ENCODE measurements at places on chromosomes 12 and 14.

GRCh38 chr12:1616233-1617066, 12.6 kb upstream of the WNT5B start:
- no peak for DNase-seq

- peak; percentile 81 for DNase-seq
These were observed 24.6 kb upstream of the KLRD1 start for GRCh38 chr12:10283027-10283426.

DNA sequence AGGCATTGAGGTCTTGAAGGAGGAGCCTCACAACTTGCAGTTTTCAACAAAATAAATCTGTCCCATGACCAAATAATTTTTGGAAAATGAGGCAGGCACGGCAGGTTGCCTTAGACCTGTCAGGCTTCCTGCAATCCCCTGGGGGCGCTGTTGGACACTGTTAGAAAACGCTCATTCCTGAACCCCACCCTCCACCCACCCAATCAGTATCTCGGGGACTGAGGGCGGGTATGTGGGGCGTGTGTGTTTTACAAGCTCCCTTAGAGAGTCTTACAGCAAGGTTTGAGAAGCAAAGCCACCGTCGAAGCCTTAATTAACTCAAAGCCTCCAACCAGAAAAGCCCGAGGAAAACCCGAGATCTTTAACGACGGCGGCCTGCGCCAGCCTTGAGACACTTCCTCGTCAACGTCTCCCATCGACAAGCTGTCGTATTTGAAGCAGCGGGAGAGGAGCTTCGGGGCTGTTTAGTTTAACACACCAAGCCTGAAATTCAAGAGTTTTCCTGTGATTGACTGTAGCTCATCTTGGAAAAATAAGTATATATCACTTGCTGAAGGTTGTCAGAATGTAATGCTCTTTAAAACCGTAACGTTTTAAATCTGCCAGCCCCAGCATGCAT, 123.0 kb downstream of the GLT1D1 start:
- DNase-seq: no peak

DNA sequence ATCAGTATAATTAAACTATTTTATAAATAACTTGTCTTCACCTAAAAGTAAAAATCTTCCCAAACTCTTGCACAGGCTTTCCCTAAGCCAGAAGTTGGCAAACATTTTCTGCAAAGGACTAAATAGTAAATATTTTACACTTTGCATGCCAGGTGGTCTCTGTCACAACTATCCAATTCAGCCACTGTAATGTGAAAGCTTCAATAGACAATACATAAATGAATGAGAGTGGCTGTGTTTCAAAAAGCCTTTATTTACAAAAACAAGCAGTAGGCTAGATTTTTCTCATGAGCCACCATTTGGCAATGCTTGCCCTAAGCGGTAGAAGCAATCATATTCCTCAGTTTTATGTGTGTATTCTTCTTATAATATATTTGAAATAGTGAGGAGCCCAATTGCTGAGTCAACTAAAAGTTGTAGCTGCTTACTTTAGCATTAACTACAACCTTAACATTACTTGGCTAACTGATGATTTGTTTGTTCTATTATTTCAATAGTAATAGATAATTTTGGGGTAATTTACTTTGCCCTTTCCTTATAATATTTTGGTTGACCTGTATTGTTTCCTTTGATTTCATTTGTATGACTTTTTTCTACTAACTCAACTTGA, 236.0 kb upstream of the SYT1 start:
- DNase-seq: no peak

DNA sequence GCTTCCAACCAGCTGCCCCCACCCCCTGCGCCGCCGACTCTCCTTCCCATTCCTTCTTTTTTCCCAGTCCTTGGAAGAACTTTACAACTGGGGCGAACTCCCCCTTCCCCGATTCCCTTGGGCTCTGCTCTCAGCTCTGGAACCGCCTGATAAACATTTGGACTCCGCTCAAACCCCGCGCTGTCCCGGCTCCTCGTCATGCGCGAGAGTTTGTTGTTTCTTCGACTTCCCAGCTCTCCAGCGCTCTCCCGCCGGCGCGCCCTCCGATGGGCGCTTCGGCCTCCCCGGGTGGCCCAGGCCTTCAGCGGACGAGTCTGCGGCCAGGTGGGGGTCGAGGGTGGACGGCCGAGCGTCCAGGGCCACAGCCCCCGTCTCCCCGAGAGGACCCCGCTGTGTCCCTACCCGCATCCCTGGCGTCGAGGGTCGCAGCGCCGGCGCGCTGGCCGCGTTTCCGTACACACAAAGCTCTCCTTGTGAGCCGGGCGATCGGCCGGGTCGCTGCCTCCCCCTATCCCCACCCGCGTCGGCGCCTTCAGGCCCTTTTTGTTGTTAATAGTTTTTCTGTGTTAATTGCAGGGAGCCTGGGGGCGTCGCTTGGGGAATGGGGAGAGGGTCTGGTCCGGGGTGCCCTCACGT, 847 bp downstream of the MMP14 start:
- DNase-seq: no peak

DNA sequence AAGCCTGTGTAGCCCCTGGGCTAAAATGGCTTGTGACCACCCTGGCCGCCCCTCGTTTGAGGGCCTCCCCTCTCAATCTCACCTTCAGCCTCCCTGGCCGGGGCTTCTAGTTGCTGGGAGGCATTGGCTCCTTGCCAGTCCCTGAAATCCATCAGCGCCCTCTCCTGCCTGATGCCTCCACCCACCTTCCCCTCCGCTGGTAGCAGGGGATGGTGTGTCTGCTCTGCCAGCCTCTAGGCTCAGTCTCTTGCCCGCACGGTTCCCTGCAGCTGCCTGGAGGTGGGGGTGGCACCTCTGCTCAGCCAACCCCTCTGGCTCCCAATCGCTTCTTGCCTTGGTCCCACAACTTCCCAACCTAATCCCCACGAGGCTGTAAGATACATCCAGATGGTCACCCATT, 167.9 kb downstream of the PHETA1 start:
- DNase-seq: no peak

DNA sequence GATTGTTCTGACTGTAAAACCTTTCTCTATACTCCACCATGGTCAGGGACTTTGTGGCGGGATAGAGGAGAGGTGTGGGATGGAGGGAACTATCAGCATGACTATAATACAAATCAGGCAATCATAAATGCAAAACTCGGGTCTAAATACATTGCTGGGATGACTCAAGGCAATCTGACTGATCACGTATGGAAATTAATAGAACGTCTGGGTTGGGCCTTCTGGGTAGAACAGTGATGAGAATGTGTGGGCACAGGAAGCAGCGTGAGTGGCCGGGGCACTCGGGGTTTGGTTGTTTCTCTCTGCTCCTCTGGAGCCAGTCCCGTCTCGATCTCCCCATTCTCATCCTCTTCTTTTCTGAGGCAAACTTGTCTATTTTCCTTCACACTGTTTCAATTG, 485.8 kb downstream of the VRK1 start:
- DNase-seq: no peak

DNA sequence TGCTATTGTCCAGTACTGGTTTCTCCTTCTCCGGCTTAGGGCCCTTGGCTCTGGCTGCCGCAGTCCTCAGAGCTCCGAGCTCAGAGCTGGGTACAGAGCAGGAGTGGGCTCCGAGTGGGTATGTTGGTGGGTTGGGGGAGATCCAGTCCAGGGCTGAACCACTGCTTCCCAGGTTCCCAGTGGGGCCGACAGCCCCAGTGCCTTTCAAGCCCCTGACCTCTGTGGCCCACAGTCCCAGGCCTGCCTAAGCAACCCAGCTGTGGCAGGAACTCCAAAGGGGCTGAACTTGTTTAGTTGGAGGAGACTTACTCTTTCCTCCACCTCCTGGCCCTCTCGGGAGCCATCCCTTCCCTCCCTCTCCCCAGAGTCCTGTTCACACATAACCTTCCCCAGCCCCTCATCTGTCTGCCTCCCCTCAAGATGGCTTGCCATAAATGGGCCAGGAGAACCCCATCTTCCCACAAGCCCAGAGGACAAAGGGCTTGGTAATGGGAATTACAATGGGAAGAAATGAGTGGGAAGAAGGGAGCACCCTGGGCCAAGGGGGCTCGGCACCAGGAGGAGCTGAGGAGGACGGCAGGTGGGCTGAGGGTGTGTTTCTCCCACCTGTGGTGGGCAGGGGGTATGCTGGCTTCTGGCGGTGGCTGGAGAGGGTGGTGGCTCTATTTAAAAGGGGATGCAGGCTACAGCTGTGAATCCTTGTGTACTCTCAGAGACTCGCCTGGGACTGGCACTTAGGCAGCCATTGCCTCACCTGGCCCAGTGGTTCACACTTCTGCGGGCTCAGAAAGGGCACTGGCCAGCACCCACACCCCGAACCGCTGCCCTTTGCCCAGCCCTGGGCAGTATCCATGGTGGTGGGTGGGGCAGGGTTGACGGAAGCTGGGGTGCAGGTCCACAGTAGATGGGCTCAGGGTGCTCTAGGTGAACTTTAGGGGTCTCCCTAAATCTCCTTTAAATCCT, 3.8 kb upstream of the MYH6 start:
- DNase-seq: no peak

GRCh38 chr12:47686645-47687240, 19.1 kb downstream of the RPAP3 start:
- peak; percentile 49 for DNase-seq

DNA sequence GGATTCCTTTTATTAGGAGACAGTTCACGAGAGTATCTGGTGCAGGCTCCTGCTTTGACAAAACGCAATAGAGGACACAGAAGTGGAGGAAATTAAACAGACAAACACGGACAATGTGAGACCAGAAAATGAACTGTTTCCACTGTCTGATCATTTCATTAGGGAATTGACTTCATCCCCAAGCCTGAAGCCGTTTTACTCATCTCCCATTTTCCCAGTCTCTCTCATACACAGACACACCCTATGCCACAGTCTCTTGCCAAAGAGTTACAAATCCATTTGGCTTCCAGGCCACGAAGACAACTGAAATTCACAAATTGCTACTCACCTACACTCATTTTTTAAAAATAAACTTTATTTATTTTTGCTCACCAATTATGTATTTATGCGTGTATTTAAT, 1087.8 kb upstream of the TMEM132C start:
- DNase-seq: no peak

DNA sequence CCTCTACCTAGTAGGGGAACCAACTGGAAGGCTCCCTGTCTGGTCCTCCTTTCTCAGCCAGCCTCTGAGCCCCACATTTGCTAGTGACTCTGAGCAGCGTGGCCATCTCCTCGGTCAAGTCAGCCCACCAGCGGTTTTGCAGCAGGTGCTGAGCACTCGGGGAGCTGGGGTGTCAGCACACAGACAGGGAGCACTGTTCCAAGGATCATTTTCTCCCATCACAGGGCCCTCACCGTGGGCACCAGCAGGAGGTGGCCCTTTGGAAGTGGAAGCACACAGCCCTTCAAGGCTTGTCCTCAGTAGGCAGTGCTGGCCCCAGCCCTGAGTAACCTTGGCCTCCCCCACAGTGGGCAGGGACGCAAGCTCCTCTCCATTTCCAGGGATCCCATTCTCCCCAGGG, 24.1 kb upstream of the EML1 start:
- DNase-seq: no peak

DNA sequence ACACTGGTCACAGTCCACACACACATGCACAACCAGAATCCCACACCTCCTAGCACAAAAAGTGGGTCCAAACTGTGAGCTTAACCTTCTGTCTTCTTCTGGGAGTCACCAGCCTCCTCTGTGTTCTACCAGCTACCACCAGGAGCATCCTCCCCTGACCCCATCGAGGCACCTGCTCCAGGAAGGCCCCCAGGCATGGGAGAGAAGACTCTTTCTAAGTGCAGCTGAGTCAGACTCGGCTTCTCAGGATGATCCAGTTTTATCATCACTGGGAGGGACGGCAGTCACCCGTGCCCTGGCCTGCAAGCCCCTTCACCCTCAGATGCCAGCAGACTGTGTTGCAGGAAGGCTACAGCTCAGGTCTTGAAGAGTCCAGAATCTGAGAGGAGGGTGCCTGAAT, 7.9 kb upstream of the ENDOU start:
- DNase-seq: no peak

GRCh38 chr12:4379405-4379804, at the start of gene FGF23:
Gene FGF23, minus strand, starts transcription at chr12:4379712. Its CDS starts 130 bp downstream, at chr12:4379582.
- DNase-seq: no peak

- no peak for DNase-seq
These were observed 64.0 kb downstream of the NOC4L start for GRCh38 chr12:132208153-132208823.

GRCh38 chr14:26860111-26860510, 262.3 kb upstream of the NOVA1 start:
- DNase-seq: no peak

- DNase-seq: no peak
These were observed 377.5 kb downstream of the ADGRD1 start for GRCh38 chr12:131331148-131331750.
